NCI-H1436 (cell line): ENCODE measurements at places on chromosomes 3 and 15.

DNA sequence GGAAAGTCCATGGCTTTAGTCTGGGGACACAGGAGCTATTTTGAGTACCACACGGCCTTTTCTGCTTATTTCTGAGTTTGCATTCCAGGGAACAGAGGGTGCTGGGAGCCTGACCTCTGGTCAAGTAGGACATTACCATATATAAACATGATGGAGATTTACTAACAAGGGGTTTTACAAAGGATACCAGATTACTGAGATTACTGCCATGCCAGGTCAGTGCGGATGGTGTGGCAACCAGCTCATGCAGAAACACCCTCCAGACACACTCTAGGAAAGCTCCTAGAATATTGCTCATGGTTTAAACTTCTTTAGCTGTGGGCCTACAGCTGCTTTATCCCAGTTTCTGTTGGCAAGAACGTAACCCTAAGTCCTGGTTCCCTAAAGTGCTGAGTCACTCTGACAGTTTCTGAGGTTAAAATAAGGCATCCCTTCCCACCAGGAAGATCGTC lies 54.3 kb upstream of the AGTR1 start:
- no peak for DNase-seq

DNA sequence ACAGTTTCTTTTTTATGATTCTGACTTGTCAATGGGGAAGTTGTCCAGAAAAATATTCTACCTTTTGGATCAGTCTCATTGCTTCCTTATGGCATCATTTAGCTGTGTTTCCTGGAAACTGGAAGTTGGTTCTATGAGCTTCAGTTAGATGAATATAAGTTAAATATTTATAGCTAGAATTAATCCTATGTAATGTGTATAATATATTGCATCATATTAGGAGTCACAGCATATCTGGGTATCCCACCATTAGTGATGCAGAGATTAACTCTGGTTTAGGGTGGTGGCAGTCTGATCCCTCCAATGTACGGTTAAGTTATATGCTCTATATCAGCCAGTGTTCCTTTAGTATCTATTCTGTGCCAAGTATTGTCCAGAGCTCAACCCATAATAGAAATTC lies 19.3 kb downstream of the KLHL24 start:
- no peak for DNase-seq

DNA sequence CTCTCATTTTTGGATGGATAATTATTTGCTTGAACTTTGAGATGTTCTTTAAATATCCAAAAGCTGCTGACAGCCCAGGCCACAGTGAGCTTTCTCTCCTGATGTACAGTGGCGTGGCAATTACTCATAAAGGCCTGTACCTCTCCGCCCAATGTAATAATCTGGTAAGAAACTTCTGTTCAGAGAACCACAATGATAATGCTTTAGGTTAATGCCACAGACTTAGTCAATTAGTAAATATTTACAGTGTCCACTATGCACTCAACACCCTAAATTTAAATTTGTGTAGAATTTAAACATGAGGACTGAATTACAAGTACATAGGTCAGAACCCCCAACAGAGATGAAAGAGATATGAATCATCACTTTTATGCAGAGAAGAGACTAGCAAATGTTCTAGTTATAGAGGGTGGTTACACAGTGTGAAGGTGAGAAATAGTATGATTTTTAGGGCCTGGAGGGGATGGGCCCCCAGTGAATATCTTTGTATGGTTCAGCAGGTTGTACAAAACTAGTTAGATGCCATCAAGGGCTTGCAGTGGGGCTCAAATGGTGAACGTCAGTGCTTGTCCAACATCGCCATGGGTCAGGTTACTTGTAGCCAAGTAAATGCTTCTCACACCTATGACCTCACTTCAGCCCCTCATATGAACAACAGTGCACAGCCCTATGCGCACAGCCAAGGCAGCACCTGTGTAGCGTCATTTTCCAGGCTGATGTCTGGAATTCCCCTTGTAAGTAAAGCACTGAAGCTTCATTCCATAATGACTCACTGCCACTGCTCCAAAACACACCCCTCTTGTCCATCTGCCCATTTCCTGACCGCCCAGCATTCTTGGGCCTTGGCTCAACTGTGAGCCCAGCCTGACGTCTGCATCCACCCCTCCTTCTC lies 13.3 kb downstream of the ABHD2 start:
- no peak for DNase-seq

GRCh38 chr3:112384769-112385168 lies 51.8 kb downstream of the CD200 start:
- DNase-seq = no peak

DNA sequence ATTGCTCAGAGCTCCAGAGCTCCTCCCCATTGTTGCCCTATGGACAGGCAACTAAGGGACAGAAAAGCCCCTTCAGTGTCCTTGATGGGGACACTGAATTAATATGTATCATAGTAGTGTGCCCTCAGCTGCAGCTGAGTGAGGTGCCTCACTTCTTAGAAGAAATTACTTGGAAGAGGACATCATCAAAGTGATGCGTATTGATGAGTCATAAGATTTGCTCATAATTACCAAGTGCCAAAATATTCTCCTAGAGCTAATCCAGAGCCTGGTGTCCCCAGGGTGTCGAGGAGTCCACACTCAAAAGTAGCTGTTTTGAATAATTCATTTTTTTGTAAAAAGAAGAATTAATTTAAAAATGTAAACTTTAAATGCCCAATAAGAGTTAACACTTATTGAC lies 200.7 kb upstream of the SEMA6D start:
- no peak for DNase-seq

- DNase-seq = no peak
Measured at GRCh38 chr3:13318626-13319470, 101.3 kb downstream of the NUP210 start.

- no peak for DNase-seq
Measured at GRCh38 chr3:13102386-13103345, 29.4 kb upstream of the IQSEC1 start.

DNA sequence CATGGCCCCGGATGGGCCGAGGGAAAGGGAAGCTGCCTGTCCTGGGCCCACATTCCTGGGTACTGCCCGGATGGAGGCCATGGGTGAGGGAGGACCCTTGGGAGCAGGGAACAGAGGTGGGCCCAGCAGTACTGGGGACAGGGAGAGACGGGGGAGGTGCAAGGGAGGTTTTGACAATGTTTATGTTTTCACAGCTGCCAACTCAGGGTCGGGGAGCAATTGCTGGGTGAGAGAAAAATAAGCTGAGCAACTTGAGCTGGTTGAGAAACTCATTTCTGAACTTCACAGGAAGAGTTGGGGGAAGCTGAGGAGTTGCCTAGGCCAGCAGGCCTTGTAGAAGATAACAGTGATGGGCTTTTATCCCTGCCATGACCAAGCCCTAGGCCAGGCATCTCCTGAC lies 11.1 kb upstream of the TSPAN3 start:
- no peak for DNase-seq

- no peak for DNase-seq
Measured at GRCh38 chr3:194941360-194941955, 255.8 kb downstream of the FAM43A start.

GRCh38 chr15:81532001-81532400 lies 158.0 kb upstream of the TMC3 start:
- DNase-seq = no peak

DNA sequence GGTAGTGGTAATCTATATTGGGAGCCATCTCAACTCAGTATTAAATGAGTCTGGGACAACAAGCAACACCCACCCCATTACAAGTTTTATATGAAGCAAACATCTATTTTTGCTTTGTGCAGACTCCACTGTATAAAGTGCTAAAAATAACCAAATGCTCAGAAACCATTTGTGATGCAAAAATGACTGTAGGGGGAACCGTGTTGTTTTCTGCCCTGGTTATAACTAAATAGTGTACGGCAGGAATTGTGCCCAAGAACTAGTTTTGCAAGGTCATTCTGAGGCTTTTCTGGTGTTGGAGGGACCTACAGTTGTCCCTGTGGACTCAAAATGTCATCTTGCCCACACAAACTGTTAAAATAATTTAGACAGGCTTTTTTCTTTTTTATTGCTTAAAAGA lies 88.3 kb downstream of the ITPR1 start:
- no peak for DNase-seq

DNA sequence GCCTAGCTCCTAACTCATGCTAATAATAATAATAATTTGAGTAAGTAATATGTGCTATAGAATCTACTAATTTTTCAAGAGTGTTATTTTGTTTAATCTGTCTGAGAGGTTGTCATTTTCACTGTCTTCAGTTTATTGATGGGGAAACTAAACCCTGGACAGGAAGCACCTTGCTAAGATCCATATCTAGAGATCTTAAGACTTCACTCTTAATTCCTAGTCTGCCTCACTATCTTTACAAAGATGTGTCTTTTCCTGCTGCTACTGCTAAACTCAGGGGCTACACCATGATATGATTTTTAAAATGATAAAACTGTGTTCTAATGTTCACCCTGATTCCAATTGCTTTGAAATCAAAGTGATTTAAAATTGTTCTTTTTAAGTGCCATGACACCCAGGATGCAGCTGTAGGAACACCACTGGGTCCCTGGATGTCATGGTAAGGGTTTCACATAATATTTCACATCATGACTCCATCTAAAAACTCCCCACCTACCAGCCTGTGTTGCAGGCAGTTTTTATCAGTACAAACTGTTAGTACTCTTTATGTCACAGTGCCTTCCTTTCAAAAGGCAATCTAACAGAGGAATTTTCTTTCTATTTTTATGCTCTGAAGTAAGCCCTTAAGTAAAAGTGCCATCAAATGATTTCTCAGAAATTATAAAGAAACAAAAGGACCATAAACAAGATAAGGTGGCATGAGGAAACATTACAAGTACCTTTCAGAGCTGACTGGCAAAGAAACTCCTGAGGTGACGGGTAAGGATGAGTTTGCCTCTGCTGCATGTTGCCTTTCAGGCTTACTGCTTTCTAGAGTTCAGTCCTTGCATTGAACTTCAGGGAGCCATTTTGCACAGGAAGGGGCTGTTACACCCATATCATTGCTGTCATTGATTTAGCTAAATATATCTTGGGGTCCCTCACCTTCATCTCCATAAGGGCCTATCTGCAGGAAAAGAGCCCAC lies 160.1 kb upstream of the SATB1 start:
- DNase-seq = no peak

GRCh38 chr3:72127844-72128243 lies 342.9 kb upstream of the PROK2 start:
- no peak for DNase-seq

DNA sequence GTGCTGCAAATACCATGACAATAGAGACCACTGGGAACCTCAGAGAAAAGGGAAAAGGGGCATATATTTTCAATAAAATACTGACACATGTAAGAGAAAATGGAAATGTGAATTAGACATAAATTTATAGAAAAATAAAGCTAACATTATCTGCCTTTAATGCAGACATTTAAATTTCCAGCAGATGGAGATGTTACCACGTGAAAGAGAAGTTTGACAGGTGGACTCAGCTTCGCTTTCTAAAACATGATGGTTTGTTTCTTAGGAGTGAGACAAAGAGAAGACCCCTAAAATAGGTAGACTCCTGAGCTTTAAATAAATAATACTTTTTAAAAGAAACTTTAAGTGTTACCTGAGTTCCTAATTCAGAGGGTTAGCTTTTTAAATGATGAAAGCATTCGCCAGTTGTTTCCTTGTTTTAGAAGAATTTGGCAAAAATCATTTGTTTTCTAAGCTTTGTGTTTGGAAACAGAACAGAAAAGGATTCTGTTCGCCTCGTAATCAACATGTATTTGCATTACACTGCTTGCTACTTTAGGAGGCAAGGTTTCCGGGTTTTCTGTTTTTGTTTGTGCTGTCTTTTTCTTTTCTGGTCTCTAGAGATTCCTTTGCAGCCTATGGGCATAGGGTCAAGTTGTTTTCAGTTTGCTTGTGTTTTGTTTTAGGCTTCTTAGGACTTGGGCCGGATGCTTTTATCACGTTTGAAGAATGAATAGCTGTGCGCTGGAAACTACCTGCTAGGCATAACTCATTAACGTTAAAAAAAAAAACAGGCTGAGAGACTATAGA lies 271.4 kb downstream of the THSD4 start:
- no peak for DNase-seq

GRCh38 chr3:80238606-80239005 lies 470.8 kb upstream of the ROBO1 start:
- no peak for DNase-seq

DNA sequence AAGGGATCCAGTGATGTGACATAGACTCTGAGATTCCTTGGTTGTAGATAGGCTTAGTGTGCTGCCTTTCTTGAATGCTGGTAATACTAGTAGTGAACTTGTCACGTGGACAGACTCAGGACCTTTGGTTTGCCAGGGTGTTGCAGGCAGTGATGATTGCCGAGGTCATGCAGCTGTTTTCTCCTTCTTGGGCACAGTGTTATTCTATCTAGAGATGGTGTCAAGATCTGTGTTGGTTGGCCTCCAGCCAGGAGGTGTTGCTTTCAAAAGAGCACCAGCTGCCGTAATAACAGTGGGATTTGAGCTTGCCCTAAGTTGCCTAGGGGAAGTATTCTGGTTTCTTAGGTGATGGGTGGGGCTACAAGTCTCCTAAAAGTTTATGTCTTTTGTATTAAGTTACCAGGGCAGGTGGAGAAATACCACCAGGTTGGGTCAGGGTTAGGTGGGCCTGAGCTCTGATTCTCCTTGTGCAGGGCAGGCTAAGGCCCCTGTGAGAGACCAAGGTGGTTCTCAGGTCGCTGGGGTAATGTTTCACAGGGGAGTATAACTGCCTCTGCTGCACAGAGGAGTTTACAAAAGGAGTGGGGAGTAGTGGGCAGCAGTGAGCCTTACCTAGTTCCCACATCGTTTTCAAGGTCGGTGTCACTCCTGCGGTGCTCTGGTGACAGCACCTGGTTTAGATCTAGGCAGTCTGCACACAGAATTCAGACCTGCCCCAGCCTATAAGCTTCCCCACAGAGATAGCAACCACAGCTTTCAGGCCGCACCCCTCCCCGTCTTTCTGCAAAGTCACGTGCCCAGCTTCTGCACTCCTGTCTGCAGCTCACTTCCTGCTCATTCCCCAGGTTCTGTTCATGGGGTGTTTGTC lies 350.3 kb downstream of the DOCK3 start:
- peak; percentile 3 for DNase-seq

- DNase-seq = no peak
Measured at GRCh38 chr3:16266714-16267113, 1.7 kb downstream of the OXNAD1 start.

- no peak for DNase-seq
Measured at GRCh38 chr3:77602722-77603121, 562.8 kb downstream of the ROBO2 start.

- DNase-seq = no peak
Measured at GRCh38 chr15:85771781-85772445, 22.8 kb downstream of the KLHL25 start.

GRCh38 chr15:37289109-37289765 lies 188.9 kb upstream of the MEIS2 start:
- DNase-seq = no peak

DNA sequence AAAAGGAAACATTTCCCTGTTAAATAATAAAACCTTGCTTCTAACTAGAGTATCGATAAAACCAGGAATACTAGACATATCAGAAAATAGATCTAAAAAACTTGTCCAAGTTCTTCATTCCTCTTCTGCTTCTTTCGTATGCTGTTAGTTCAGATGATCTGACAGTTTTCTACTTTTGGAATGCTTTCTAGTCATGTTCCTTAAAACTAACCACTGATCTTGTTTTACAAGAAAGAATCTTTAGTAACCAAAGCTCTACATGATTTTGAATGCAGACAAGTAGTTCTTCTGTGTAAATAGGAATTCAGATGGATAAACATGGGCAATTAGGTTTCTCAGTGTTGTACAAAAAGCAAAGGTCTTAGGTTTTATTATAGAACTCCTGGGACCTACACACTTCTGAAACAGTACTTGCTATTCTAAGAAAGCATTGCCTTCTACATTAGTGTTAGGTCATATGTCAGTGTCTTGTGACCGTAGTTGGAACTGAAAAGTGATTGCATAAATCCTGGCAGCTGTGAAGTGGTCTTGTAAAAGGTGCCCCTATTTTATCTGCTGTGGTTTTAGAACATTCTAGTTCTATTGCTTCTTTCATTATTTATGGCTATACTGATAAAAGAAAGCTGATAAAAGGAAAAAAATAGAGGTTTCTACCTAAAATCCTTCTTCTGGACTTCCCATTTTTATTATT lies 40.7 kb downstream of the SNRK start:
- no peak for DNase-seq
